ENCODE measurements at places on chromosomes 5 and 9. TPM values are rescaled to one million over a fixed set of nuclear protein-coding genes. Genes with fewer than 3 reads are reported as not detected.

DNA sequence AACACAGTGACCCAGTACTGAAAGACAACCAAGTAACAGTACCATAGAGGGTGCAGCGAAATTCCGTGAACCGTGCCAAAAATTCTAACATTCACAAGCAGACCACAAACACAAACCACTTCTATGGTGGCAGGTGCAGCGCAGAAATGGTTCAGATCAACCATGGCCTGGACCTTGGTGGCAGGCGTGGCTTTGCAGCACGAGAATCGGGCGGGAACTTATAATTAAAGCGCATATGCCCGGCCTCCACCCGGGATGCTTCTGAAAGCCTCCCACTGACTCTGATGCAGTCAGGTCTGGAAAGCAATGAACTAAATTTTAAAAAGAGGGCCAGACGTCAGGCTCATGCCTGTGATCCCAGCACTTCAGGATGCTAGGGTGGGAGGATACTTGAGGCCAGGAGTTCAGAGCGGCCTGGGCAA, 68.0 kb upstream of the TBC1D9B start:
- DNase-seq: no peak

DNA sequence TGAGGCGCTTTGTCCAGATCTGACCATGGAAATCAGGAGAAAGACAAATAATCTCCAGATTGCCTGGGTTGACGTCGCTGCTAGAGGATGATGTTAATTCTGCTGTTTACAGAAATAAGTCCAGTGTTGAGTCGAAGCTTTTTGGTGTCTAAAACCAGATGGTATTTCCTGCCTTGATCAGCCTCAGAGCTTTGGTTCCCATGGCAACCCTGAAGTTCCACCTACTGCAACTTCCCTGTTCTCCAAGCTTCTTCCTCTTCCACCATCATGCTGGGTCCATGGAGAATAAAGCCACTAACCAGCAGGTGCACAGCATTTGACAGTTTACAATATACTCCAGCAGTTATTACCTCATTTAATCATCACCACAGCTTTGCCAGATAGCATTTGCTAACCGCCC, 18.0 kb upstream of the GABBR2 start:
- DNase-seq: peak; percentile 67

DNA sequence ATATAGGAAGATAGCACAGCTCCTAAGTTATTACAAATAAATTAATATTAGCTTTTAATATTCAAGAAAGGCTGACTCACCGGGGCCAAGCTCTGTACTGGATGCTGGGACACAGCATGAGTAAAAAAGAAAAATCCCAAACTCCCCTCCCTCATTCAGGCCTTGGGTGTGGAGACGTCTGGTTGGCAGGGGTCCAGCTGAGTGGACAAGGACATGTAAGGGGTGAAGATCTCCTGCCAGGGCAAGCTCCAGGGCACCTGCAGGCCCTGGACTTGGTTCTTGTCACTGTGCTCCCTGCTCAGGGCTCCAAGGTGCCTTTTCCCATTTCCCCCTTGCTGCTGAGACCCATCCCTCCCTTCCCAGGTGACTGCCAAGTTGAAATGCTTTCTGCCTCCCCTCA, 388.5 kb downstream of the ENC1 start:
- DNase-seq: no peak

DNA sequence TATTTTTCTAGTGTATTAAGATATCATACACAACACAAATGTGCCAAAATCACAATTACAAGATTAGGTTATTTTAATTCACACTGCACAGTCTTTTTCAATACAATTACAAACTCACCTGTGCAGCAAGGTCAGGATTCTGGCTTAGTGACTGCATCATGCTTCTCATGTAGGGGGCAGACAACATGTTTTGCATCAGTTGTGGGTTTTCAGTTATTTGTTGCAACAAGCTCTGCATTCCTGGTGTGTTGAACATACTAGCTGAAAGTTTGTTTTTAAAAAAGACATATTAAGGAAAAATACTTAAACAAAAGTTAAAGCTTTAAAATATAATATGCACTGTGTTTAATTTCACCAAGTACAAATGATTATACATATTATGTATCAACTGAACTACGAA, 38.7 kb downstream of the UBQLN1 start:
- DNase-seq: peak; percentile 23

- DNase-seq: no peak
These were observed 131.4 kb downstream of the ARL15 start for GRCh38 chr5:54178991-54179390.

- DNase-seq: peak; percentile 53
These were observed 60.7 kb downstream of the TAF11L14 start for GRCh38 chr5:17694914-17695313.

DNA sequence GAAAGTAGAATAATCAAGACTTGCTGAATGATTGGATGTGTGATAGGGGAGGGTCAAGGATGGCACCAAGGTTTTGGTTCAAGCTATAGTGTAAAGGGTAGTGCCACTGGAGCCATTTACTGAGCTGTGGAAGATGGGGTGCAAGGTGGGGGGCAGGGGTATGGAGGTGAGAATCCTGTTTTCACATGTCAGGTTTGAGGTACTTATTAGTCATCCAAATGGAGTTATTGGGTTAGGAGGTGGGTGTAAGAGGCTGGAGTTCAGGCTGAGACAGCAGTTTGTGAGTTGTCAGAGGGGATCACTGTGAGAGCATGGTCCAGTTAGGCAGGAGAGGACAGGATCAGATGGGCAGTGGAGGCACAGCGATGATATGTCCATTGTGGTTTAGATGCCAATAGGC, 8.9 kb downstream of the PCBD2 start:
- no peak for DNase-seq

GRCh38 chr5:92992073-92992472, 588.9 kb downstream of the NR2F1-AS1 start:
- DNase-seq: peak; percentile 25

- no peak for DNase-seq
These were observed 55.4 kb upstream of the RNF180 start for GRCh38 chr5:64110222-64110621.

GRCh38 chr9:131361202-131361833, 32.6 kb upstream of the PRRC2B start:
- peak; percentile 35 for DNase-seq

GRCh38 chr5:149930043-149930748, 14.4 kb downstream of the PDE6A start:
- peak; percentile 32 for DNase-seq

- no peak for DNase-seq
These were observed 220.8 kb upstream of the SLC24A2 start for GRCh38 chr9:20009606-20010005.

DNA sequence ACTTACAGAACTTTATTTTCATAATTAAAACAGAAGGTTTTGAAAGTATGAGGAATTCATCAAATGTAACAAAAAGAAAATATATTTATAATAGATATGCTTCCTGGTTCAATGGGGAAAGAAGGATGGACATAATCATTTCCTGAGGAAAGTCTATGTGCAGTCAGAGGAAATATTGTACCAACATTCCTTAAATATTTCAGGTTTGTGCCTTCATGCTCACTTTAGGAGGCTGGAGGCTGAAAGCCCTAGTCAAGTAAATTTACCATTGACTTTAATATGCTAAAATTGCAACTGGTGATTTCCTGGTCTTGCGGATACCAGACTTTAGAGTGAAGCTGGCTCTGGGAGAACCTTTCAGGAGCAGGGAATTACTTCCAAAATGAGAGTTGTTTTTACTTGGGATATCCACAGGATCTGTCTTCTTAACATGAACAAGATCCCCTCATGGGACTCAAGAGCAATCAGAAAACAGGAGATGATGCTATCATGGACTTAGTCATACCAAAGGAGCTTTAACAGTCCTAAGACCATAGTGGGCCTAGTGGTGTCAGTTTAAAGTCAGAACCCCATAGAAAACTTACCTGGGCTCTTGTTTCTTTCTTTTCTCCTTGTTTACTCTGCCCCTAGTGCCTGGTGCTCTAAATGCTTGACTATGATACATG, 762.8 kb upstream of the GRAMD2B start:
- DNase-seq: no peak

DNA sequence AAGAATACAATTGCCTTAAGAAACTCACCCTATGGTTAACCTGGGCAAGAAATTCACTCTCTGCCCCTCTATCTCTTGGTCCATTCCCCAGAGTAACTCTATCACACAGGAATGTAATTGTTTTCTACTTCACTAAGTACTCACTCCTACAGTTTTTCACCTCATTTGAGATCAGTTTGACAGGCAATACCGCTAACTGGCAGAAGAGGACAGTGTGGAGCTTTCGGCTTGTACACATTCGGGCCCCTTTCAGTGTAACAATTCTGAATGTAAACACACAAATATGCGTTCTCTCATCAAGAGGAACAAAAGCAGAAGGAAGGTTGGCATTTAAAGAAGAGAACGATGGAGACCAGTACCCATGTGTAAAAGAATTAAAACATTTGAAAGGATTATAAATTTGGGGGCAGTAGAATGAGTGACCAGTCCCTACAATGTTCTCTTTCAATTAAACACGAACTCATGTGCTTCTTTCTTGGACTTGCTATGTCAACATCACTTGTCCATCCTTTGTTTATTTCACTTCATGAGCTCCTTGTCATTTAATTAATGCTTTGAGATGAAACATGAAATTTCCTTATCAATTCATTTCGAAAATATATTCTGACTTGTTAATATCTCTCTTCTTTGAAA, 188.5 kb upstream of the GRAMD2B start:
- DNase-seq: peak; percentile 24

DNA sequence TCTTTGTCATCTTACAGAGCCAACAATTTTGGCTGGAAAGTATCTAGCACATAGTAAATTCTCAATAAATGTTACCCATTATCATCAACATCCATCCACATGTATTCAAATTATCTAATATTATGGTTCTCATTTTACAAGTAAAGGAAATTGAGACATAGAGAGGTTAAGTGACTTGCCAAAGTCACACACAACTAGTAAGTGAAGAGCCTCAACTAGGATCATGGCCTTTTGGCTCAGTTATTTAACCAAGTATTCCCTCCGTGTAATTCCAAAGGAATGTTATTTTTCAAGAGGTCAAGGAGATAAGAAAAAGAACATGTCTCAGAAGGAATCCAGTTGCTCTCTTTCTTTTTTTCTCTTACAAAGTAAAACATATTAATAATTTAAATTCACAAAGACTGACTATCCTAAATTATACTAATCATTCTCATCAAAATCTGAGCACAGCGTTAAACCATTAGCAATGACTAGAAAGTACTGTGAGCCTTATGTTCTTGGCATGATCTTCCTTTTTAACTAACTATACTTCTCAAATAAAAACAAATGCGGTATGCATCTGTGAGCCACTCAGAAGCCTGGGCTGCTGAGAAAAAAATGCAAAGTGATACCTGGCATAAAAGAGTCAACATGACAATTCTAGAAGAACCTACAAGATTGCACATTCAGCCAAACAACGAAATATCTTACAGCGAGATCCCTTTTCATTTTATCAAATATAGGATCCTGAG, 350.9 kb downstream of the GLIS3 start:
- DNase-seq: peak; percentile 88

Gene LPAR1
- total RNA-seq: 54.4 TPM

Gene ZFP37
- total RNA-seq: 1.6 TPM

Gene LMX1B
- not detected for total RNA-seq

Gene TNFSF15
- 5.6 TPM for total RNA-seq

Gene ERGIC1
- 89.5 TPM for total RNA-seq

Gene IFNB1
- total RNA-seq: not detected
